ENCODE measurements at places on chromosomes 3 and 15.
A peak's percentile ranks its signal among the peaks of the same experiment; 100 is the strongest.

DNA sequence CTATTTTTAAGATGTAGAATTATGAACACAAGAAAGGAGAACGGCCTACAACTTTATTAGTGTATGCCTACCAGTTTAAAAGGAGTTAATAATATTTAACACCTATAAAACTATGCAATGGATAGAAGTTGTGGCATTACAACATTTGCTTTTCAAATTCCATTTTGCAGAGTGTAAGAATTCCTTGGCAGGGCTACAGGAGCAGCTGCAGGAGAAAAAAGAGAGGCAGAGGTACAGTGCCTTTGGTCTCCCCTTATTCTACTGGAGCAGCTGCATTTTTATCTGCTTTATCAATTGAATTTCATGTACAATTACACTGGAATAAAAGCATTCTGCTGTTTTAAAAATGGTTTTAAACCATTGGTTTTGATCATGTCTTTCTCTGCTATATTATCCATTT lies 145.7 kb upstream of the KCNH8 start:
- no peaks in the 10 kb centered on the region for H3K4me1 ChIP-seq
- H3K36me3 ChIP-seq, result no peaks in the 10 kb centered on the region
- H3K4me3 ChIP-seq, result no peak overlapping the region

- H3K36me3 ChIP-seq, result no peaks in the 10 kb centered on the region
- peaks cover 65% of the 10 kb centered on the region for H3K27me3 ChIP-seq
- H3K27ac ChIP-seq, result no peak overlapping the region
- H3K4me1 ChIP-seq, result peaks cover 46% of the 10 kb centered on the region
Observed at GRCh38 chr3:184563561-184563925, 2.0 kb downstream of the EPHB3 start.

DNA sequence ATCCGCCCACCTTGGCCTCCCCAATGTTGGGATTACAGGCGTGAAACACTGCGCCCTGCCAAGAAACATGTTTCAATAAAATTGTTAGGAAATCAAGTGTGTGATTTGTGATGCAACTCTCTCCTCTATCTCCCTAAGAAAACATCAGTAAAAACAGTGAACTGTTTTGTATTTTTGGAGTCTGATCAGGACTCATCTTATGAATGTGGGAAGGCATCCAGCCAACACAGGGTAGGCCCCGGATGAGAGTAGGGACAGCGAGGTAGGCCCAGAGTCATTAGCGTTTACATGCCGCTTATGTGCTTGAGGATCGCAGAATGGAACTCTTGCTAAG lies 884 bp upstream of the GLYCTK start:
- peak overlapping the region; percentile 91 for H3K4me3 ChIP-seq
- peaks cover 13% of the 10 kb centered on the region for H3K4me1 ChIP-seq
- peaks cover 19% of the 10 kb centered on the region for H3K36me3 ChIP-seq
- no peak for DNase-seq
- no peaks in the 10 kb centered on the region for H3K27me3 ChIP-seq

GRCh38 chr15:61654918-61655317 lies 405.3 kb downstream of the VPS13C start:
- H3K27me3 ChIP-seq, result no peaks in the 10 kb centered on the region
- DNase-seq, result no peak
- H3K27ac ChIP-seq, result no peak overlapping the region
- H3K4me3 ChIP-seq, result no peak overlapping the region

DNA sequence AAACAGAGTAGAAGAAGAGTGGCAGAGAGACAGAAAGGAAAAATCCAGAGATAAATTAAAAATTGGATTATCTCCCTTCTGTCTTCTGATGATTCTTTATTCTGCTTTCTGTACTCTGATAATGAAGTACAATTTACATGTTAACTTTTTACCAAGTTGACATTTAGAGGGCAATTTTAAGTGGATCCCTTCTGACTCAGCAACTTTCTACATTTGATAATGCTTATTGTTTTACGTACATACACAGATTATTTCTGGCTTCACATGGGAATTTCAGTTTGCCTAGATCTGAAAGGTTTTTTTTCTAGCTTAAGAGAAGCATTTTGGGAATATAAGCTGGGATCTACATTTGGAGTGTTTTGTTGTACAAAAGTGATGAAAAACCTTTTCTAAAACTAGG lies 491.3 kb downstream of the OTOL1 start:
- DNase-seq, result no peak
- H3K36me3 ChIP-seq, result no peaks in the 10 kb centered on the region
- H3K27me3 ChIP-seq, result no peaks in the 10 kb centered on the region
- no peak overlapping the region for H3K27ac ChIP-seq

GRCh38 chr15:52115598-52116427 lies 3.2 kb upstream of the BCL2L10 start:
- no peaks in the 10 kb centered on the region for H3K36me3 ChIP-seq
- no peak overlapping the region for H3K4me3 ChIP-seq
- DNase-seq, result no peak
- H3K27me3 ChIP-seq, result no peaks in the 10 kb centered on the region
- H3K4me1 ChIP-seq, result no peaks in the 10 kb centered on the region
- H3K27ac ChIP-seq, result no peak overlapping the region

- peak; percentile 40 for DNase-seq
- no peak overlapping the region for H3K27ac ChIP-seq
- no peaks in the 10 kb centered on the region for H3K27me3 ChIP-seq
Observed at GRCh38 chr3:101195951-101196713, 124.2 kb downstream of the IMPG2 start.

DNA sequence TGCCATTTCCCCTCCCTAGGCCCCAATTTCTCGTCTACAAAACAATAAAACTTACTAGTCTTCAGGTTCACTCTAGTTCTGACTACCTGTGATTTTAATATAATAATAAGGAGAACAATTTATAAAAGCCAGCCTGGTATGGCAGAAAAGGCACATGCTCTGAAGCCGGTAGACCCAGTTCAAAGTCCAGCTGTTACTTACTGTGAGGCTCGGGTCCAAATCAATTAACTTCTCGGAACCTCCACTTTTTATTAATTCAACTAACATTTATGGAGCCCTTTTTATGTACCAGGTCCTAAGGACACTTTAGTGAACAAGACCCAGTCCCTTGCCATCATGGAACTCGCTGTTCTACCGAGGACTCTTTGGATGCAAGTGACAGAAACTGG lies 53.8 kb upstream of the SMAD3 start:
- no peak overlapping the region for H3K27ac ChIP-seq
- H3K4me1 ChIP-seq, result peaks cover 18% of the 10 kb centered on the region
- H3K27me3 ChIP-seq, result no peaks in the 10 kb centered on the region
- no peaks in the 10 kb centered on the region for H3K36me3 ChIP-seq
- no peak overlapping the region for H3K4me3 ChIP-seq

- H3K36me3 ChIP-seq, result no peaks in the 10 kb centered on the region
- no peak overlapping the region for H3K27ac ChIP-seq
- no peak overlapping the region for H3K4me3 ChIP-seq
- H3K4me1 ChIP-seq, result peaks cover 11% of the 10 kb centered on the region
- no peaks in the 10 kb centered on the region for H3K27me3 ChIP-seq
Observed at GRCh38 chr3:129683201-129683600, 76.7 kb upstream of the PLXND1 start.

GRCh38 chr3:194177141-194177540 lies 41.2 kb downstream of the HES1 start:
- H3K27me3 ChIP-seq, result no peaks in the 10 kb centered on the region
- peaks cover 20% of the 10 kb centered on the region for H3K4me1 ChIP-seq
- H3K36me3 ChIP-seq, result no peaks in the 10 kb centered on the region
- no peak overlapping the region for H3K27ac ChIP-seq

GRCh38 chr15:81532001-81532400 lies 158.0 kb upstream of the TMC3 start:
- no peak overlapping the region for H3K27ac ChIP-seq
- H3K36me3 ChIP-seq, result no peaks in the 10 kb centered on the region

DNA sequence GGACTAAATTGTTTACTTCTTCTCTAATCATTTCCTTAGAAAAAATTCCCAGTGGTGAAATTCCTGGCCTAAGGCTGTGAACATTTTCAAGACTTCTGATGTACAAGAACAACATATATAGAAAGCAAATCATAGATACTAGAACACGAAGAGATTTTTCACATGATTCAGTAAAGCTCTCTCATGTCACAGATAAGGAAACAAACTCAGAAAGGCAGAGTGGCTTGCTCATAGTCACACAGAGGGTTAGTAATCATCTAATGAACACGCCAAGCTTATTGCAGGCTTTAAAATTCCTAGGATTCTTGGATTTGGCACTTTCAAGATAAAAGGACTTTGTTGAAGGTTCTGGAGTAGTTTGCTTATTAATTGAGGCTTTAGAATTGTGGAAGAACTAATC lies 26.2 kb downstream of the CRTAP start:
- no peak overlapping the region for H3K27ac ChIP-seq
- H3K36me3 ChIP-seq, result peaks cover 32% of the 10 kb centered on the region
- peaks cover 2% of the 10 kb centered on the region for H3K4me1 ChIP-seq

DNA sequence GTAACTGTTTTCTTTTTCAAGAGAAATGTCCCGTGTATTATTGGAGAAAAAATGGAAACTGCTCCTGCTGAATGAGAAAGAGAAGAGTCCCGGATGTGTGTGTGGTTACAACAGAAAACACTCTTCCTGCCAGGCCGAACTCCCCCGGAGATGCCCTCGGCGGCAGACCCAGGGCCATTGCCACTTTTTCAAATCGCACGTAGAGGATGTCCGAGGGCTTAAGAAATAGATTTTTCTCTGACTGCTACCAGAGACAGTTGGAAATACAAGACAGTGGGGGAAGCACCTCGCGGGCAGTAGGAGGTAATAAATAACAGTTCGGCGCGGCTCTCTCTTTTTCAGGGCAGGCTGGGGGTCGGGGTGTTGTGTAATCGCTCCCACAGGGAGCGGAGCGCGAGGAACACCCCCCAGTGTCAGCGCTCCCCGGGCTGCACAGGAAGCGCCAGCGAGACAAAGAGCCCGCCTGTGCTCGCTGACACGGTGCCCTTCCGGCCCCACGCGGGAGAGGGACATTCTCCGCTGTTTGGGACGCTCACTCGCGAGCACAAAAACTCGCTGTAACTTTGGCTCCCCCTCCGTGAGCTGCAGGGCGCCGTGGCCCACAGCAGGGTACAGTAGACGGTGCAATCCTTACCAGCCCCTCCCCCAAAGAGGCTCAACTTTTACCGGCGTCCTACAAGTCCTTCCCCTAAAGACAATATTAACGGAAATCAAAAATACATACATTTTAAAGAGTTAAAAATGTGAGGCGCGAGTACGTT lies 1.1 kb downstream of the VGLL4 start:
- H3K4me1 ChIP-seq, result peaks cover 33% of the 10 kb centered on the region
- DNase-seq, result peak; percentile 29
- H3K27ac ChIP-seq, result peak overlapping the region; percentile 87
- H3K4me3 ChIP-seq, result peak overlapping the region; percentile 99

DNA sequence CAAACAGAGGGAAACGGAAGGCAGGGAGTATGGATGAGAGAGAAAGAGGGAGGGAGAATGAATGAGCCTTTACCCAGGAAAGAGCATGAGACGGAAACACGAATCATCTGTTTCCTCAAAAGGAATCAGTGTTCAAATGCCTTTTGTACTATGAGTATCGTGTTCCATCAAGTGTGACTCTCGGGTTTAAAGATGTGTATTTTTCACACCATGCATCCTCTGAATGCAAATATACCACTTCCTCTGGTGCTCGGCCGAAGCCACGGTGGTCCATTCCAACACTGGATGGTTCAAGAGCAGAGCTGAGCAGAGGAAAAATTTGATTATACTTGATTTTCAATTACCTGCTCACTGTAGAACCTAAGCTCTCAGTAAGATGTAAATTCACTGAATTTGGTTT lies 505.1 kb downstream of the MECOM start:
- H3K27ac ChIP-seq, result no peak overlapping the region
- no peak overlapping the region for H3K4me3 ChIP-seq
- H3K4me1 ChIP-seq, result no peaks in the 10 kb centered on the region
- no peaks in the 10 kb centered on the region for H3K36me3 ChIP-seq
- H3K27me3 ChIP-seq, result peaks cover 11% of the 10 kb centered on the region

GRCh38 chr3:178765472-178765871 lies 229.2 kb downstream of the KCNMB2 start:
- H3K27ac ChIP-seq, result no peak overlapping the region

- DNase-seq, result no peak
- peaks cover 16% of the 10 kb centered on the region for H3K4me1 ChIP-seq
- no peaks in the 10 kb centered on the region for H3K27me3 ChIP-seq
- no peaks in the 10 kb centered on the region for H3K36me3 ChIP-seq
- H3K27ac ChIP-seq, result no peak overlapping the region
Observed at GRCh38 chr15:71595846-71596553, 214.4 kb upstream of the NR2E3 start.

GRCh38 chr3:111593666-111594065 lies 1.5 kb downstream of the ZBED2 start:
- H3K4me1 ChIP-seq, result peaks cover 2% of the 10 kb centered on the region
- no peak overlapping the region for H3K27ac ChIP-seq
- no peaks in the 10 kb centered on the region for H3K27me3 ChIP-seq
- H3K36me3 ChIP-seq, result no peaks in the 10 kb centered on the region
- H3K4me3 ChIP-seq, result no peak overlapping the region

GRCh38 chr3:150783920-150784746 lies 21.2 kb upstream of the SIAH2 start:
- no peaks in the 10 kb centered on the region for H3K4me1 ChIP-seq
- H3K4me3 ChIP-seq, result no peak overlapping the region
- no peak overlapping the region for H3K27ac ChIP-seq
- no peak for DNase-seq
- no peaks in the 10 kb centered on the region for H3K36me3 ChIP-seq

GRCh38 chr3:181712553-181713279 lies 991 bp downstream of the SOX2 start:
- H3K4me3 ChIP-seq, result peak overlapping the region; percentile 95
- H3K4me1 ChIP-seq, result peaks cover 21% of the 10 kb centered on the region
- peaks cover 50% of the 10 kb centered on the region for H3K36me3 ChIP-seq
- no peaks in the 10 kb centered on the region for H3K27me3 ChIP-seq
- DNase-seq, result no peak

DNA sequence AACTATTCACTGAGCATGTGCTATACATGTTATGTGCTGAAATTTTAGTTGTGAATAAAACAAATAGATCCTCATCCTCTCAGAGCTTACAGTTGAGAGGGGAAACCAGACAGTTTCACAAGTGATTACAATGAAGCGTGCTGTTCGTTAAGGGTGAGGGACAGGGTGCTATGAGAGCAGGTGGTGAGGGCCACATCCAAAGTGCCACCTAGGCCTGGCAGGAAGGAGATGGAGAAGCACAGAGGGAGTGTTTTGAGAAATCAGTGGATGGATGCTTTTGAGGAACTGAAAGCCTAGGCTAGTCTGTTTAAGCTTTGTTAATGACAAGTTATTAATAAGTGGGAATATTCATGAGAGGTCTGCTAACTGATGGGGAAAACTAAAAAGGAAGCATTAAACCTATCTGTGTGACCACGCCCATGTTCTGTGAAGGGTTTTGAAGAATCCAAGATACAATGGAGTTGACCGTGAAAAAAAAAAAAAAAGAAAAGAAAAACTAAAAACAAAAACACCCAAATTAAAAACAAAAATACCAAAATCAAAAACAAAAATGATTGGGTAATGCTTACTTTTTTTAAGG lies 7.3 kb downstream of the MCTP2 start:
- DNase-seq, result no peak
- no peak overlapping the region for H3K27ac ChIP-seq
- H3K4me3 ChIP-seq, result no peak overlapping the region
- H3K4me1 ChIP-seq, result no peaks in the 10 kb centered on the region
- no peaks in the 10 kb centered on the region for H3K36me3 ChIP-seq

- no peak overlapping the region for H3K4me3 ChIP-seq
- no peak overlapping the region for H3K27ac ChIP-seq
- DNase-seq, result no peak
- no peaks in the 10 kb centered on the region for H3K27me3 ChIP-seq
Observed at GRCh38 chr3:172283841-172284357, 164.4 kb downstream of the GHSR start.

Data from neuronal stem cell (in vitro differentiated cells).